ENCODE measurements at places on chromosomes 16 and 17.

GRCh38 chr16:56729735-56730662 is at the start of gene NUP93:
Gene NUP93 (plus strand): TSS chr16:56730129. CDS start chr16:56748248, 18,119 bp downstream.
- DNase-seq: peak; percentile 89

DNA sequence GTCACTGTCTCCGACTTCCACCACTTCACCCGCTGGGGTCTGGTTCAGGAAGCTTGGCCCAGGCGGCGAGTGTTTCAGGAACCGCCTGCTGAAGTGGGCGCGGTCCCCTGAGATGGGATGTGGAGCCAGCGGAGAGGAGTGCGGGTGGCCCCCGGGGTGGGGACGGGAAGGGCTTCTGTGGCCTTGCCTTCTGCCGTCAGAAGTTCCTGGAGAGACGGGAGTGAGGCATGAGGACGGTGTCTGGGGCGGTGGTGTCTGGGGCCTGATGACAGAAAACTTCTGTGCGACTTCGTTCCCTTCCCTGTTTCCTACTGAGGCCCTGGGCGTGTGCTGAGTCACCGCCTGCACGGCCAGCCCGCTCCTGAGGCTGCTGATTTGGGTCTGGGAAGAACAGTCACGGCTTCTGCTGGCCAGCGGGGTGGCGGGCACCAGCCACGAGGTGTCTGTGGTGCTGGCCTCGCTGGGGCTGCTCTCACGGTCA is 12.3 kb upstream of the NLRC3 start:
- no peak for DNase-seq

GRCh38 chr16:57815987-57816745 is 13.9 kb upstream of the KIFC3 start:
- peak; percentile 58 for DNase-seq

GRCh38 chr16:11308493-11309283 is 27.6 kb upstream of the PRM1 start:
- DNase-seq: no peak

- no peak for DNase-seq
Measured at GRCh38 chr16:13378151-13378550, 476.8 kb downstream of the SHISA9 start.

- DNase-seq: no peak
Measured at GRCh38 chr16:56238188-56238587, 46.9 kb downstream of the GNAO1 start.

DNA sequence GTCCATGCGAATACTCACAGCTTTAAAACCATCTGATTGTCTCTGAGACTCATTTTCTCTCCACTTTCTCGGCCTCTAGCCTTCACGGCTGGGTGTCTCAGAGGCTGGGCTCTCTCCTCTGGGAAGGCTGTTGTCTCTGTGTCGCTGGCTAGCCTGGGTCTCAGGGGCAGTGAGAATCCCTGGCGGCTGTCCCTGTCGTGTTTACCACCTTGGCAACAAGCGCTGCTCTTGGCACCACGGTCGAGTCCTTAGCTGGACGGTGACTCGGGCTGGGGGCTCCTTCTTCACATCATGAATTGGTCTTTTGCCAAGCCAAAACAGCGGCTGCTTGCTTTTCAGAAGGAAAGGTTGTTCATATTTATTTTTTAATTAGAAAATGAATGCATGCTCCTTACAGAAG is 81.1 kb downstream of the MSI2 start:
- DNase-seq: no peak

DNA sequence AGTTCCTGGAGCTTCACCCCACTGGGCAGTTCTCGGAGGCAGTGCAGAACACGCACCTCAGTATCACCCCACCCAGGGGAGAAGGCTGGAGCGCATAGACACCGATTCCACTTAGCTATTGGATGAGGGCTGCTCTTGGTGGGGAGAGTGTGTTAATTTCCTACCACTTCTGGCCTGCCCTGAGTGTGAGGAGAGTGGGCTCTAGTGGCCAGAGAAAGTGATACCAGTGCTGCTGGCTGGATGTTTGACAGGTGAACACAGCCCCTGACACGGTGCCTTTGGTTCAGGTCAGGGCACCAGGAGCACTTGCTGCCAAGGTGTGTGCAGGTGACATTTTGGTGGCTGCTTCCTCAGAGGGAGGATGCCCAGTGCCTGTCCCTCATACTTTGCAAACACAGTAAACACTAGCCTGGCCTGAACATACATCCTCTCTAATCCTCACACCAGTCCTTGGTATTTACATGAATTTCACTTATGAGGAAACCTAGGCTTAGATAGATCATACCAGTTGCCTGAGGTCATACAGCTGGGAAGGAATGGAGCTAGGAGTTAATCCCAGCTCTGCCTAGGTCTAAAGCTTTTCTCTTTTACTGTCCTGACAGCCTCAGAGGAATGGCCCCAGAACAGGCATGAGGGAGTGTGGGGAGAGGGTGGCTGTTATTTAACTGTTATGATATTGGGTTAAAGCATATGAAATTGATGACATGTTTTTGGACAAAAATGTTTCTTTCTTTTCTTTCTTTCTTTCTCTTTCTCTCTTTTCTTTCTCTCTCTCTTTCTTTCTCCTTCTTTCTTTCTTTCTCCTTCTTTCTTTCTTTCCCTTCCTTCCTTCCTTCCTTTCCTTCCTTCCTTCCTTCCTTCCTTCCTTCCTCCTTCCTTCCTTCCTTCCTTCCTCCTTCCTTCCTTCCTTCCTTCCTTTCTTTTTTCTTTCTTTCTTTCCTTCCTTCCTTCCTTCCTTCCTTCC is 21.0 kb upstream of the ITGAX start:
- DNase-seq: peak; percentile 23

DNA sequence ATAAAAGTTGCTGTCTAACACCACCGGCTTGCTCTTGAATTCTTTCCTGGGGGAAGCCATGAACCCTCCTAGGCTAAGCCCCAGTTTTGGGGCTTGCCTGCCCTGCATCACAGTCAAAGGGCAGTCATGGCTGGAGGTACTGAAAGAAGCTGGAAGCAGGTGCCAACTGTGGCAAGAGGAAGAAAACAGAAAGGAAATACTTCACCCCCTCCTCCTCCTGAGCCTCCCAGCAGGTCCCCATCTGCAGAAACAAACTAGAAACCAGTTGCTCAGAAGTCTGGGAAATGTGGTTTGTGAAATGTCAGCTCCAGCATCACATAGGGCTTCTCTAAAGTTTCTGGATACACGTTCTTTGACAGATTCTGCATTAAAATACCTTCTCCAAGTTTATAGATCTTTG is 150.0 kb upstream of the PSMD7 start:
- DNase-seq: no peak
